ENCODE measurements at places on chromosomes 4 and X.
A peak's percentile ranks its signal among the peaks of the same experiment; 100 is the strongest.

GRCh38 chr4:145277011-145277410 is 96.6 kb upstream of the OTUD4 start:
- no peak for DNase-seq

- no peak for DNase-seq
Observed at GRCh38 chr4:86038037-86038436, 321.8 kb downstream of the MAPK10 start.

DNA sequence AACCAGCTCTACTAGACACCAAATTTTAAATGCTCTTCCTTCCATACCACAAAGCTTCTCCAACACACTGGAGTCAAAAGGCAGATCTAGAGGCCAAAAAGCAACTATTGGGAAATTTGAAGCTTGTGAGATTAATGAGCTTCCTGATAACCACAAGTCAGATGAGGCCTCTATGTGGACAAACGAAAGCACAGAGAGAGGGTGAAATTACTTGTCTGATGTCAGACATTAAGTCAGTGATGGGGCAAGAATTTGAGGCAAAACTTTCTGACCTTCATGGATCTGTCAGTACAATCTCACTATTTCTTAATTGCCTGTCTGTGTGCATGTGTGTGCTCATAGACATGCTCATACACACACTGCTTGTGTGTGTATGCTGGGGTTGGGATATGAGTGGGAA is 103.6 kb downstream of the GUCY2F start:
- DNase-seq = peak; percentile 73

DNA sequence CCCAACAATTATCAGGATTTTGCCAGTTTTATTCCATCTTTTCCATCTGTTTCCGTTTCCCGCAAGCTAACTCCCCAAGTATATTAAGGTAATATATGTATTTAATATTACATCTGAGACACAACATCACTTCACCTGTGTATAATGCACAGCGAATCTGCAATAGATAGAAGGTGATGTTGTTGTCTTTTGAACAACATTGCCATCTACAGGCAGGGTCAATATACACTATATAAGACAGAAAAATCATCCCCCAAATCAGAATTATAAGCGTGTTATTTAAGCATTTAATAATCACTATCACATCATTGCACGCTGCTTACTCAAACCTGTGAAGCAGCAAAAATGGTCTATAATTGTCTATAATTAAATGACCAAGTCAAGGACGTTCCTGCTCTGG is 1115.5 kb downstream of the NLGN4X start:
- DNase-seq = peak; percentile 17

DNA sequence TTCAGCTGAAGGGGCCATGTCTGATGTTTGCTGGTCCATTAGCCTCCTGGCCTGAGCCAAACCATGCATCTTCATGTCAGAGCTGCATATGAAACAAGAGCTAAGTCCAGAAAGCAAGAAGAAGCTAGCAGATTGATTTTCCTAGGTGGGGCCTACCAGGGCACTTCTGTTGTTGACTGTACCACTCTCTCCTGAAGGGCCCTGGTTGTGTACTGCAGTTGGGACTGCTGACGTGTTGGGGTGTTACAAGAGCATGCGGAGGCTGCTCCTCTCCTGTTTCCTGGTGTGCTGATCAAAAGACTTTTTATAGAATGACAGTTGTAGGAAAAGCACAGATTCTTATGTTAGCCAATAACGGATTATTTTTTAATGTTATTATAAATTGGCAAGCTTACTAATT is 145.1 kb downstream of the TBL1X start:
- no peak for DNase-seq

DNA sequence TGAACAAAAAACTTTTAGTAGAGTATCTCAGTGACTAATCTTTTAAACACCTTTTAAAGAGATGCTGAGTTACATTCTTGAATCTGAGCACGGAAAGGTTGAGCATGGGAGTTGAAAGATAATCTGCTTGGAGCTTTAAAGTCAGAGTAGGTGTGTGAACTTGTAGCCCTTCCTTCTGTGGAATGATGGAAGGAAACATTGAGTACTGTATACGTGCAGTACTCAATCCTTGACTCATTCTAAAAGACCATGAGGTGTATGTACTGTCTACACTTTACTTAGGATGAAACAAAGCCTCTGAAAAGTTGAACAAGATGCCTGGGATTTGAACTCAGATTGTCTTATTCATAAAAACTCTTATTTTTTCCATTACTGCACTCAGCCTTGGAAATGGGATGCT is 3.4 kb downstream of the ENOPH1 start:
- DNase-seq = no peak

- DNase-seq = no peak
Observed at GRCh38 chr4:17252131-17252530, 259.8 kb downstream of the QDPR start.

DNA sequence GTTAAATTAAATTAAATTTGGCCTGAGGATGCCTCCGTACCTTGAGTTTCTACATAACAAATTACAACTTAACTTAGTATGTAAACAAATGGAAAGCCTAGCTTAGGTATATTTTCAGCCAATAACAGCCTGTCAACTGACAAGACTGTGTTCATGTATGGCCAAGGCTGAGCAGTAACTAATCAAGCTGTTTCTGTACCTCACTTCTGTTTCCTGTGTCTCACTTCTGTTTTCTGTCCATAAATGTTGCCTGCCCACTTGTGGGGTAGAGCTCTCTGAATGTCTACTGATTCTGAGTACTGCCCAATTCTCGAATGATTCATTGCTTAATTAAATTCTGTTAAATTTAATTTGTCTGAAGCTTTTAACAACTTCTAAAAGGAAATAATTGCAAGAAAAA is 445.2 kb downstream of the PCDH11X start:
- DNase-seq = no peak

GRCh38 chr4:104859601-104860237 is 287.0 kb upstream of the TET2 start:
- no peak for DNase-seq

DNA sequence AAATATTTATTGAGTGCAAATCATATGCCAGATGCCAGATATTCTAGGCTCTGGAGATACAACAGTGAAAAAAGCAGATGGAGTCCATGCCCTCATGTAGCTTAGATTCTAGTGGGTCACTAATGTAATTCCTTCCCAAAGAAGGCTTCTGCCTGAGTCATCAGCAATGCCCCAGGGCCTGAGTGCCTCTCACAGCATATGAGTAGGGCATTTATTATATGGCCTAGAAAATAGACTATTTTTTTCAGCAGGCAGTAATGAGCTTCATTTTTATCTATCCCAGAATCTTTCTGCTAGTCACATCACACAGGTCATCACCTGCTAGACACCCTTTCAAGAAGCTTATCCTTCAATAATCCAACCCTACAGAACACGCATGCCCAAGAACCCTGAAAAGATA is 22.3 kb downstream of the TMEM31 start:
- DNase-seq = no peak

DNA sequence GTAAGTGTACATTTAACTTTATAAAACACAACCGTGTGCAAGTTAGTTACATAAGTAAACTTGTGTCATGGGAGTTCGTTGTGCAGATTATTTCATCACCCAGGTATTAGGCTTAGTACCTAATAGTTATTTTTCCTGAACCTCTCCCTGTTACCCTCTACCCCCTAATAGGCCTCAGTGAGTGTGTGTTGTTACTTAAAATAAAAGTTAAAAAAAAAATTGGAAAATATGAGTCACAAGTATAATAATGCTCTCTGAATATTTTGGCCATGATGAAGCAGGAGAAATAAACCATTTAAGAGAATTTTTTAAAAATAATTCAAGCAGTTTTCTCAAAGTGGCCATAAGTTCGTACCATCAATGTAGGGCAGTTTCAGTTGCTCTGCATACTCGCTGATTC is 105.1 kb upstream of the GRID2 start:
- DNase-seq = no peak

DNA sequence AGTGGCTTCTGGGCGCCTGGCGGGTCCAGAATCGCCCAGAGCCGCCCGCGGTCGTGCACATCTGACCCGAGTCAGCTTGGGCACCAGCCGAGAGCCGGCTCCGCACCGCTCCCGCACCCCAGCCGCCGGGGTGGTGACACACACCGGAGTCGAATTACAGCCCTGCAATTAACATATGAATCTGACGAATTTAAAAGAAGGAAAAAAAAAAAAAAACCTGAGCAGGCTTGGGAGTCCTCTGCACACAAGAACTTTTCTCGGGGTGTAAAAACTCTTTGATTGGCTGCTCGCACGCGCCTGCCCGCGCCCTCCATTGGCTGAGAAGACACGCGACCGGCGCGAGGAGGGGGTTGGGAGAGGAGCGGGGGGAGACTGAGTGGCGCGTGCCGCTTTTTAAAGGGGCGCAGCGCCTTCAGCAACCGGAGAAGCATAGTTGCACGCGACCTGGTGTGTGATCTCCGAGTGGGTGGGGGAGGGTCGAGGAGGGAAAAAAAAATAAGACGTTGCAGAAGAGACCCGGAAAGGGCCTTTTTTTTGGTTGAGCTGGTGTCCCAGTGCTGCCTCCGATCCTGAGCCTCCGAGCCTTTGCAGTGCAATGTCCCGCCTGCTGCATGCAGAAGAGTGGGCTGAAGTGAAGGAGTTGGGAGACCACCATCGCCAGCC is at the start of gene ATOH1:
Gene ATOH1 (plus strand): TSS at position 422 of the 663 bp plus-strand sequence. CDS start 174 bp downstream, at position 596.
- DNase-seq = no peak

DNA sequence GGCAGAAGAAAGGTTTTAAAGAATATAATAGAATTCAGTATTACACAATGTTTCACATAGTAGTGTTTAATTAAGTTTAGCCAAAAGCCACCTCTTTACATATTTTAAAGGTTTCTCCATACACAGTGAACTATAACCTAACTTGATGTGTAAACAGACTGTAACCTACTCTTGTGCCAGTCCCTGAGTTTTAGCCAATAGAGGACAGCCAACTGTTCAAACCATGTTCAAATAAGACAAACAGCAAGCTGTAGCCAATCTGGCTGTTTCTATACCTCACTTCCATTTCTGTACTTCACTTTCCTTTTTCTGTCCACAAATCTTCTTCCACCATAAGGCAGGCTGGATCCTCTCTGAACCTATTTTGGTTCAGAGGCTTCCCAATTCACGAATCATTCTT is 65.2 kb downstream of the TEX13C start:
- no peak for DNase-seq

GRCh38 chrX:107629540-107629909 is 1.2 kb downstream of the PRPS1 start:
- no peak for DNase-seq

- no peak for DNase-seq
Observed at GRCh38 chrX:139949703-139950102, 15.6 kb downstream of the CXorf66 start.

GRCh38 chr4:120709991-120710390 is 212.5 kb downstream of the PRDM5 start:
- DNase-seq = no peak

DNA sequence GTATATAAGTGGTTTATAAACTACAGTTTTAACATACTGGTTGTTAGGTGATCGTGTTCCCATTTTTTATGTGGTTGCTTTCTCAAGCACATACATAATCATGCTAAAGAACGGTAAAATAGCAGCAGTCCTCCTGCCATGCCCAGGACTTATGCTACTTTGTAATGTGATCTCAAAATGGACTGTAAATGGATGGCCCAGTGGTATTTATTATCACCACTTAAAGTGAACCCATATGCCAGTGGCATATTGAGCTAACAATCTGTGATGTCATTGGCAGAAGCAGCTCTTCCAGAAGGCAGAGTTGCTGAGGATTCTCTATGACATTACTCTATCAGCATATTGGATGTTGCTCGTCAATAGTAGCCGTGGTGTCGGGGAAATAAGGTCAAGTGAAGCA is 28.6 kb downstream of the ANK2 start:
- DNase-seq = no peak

DNA sequence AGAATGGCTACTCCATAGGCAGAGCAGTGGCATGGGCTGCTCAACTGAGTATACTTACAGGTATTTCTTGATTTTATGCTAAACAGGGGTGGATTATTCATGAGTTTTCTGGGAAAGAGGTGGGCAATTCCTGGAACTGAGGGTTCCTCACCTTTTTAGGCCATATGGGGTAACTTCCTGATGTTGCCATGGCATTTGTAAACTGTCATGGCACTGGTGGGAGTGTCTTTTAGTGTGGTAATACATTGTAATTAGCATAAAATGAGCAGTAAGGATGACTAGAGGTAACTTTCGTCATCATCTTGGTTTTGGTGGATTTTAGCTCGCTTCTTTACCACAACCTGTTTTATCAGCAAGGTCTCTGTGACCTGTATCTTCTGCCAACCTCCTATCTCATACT is 48.2 kb upstream of the HPSE start:
- no peak for DNase-seq

- peak; percentile 57 for DNase-seq
Observed at GRCh38 chr4:88251924-88252323, 32.4 kb downstream of the PPM1K start.

DNA sequence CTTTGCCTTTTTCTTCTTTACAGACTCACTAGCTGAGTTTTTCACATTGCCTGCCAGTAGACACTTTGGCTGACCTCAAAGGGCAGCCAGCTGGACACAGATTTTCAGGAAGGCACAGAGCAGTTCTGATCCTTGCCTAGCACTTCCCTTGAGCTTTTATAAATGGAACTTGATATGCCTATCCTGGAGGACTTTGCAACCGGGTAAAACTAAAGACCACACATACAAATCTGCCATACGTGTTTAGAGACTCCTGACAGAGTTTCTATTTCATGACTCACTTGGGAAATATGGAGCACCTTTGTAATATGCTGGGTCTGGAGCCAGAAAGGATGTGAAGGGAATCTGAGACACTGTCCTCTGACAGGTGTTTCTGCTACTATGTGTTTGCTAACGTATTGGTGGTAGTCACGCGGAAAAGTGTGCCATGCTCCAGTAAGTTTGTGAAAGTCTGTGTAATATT is 56.7 kb upstream of the RASSF6 start:
- no peak for DNase-seq

DNA sequence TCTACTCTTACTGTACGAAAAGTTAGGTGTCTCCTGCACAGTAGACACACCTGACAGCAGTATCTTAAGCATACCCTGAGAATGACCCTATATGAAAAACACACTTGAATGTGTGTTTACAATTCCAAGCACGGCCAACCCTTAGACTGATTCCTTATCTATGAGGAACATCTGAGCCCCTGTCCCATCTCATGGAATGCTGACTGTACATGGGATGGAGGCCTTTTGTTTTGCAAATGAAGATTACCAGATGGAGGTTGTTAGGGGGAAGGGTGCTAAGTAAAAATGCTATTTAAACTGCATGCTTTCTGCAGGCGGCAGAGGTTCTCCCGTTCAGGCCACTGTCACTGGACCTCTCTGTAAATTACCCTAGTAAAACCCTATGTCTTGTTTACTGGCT is 2.2 kb downstream of the PAQR3 start:
- no peak for DNase-seq

DNA sequence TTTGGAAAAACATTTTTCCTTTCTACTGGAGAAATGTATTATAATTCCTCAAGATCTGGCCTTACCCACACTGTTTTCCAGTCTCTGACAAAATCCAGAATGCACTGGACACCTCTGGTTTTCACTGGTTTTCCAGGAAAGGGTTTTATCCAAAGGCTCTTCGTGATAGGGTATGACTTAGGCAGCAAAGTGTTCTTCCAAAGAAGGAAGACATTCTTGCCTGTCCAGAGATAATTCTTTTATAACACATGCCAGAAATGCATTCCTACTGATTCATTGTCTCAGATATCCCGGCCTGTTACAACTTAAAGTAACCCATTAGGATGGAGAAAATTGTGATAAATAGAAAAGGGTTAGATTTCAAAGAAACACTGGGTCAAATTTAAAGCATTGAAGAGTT is 2343.1 kb downstream of the PCDH7 start:
- no peak for DNase-seq

GRCh38 chr4:77047037-77047436 is 28.8 kb downstream of the CCNI start:
- no peak for DNase-seq

Data from inflammatory macrophage treated with lipopolysaccharide for 1 hour (primary cell).